Aorta (tissue), 5 donors: ENCODE measurements at places on chromosomes 1 and 21.
A peak's percentile ranks its signal among the peaks of the same experiment; 100 is the strongest.

GRCh38 chr1:206654828-206655227 lies 19.5 kb downstream of the DYRK3 start:
- DNase-seq = no peak

DNA sequence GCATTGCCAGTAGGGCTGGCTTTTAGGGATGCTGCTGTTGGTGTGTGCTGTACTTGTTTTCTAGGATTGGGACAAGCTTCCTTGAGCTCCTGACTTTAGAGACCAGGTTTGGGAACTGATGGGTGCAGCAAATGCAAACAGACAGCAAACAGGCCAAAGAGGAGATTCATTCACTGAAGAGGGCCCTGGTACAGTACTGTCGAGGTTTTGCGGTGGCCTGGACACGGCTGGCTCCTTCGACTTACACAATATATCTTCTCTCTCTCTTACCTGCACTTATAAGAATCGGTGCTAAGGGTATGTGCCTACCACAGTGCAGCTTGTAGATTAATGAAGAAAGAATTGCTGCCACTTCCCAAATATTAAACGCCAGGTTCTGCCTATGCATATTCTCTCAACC lies 44.6 kb downstream of the ATP1A1 start:
- DNase-seq = no peak

DNA sequence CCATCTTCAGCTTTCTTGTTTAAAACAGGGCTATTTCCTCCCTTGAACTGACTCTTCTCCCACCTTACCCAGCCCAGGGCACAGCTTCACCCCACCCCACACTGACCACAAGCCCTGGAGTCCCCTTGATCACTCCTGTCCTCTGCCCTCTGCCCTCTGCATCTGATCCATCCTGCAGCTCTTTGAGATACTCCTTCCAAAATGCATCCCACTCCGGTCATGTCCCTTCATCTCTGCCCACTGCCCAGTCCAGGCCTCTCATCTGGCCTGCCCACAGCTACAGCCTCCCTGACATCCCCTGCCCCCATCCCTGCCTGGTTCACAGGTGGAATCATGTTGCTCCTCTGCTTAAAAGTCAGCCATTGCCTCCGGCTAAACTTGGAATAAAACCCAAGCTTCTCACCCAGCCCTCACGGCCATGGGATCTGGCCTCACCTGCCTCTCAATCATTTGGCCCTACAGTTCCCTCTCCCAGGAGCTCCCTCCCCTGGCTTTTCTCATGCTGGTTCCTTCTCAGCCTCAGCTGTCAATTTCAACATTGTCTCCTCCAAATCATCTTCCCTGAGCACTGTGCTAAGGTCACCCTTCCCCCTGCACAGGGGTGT lies 202.0 kb downstream of the MATN1 start:
- peak; percentile 50 for DNase-seq

- DNase-seq = no peak
Observed at GRCh38 chr1:119209596-119210295, 69.3 kb upstream of the WARS2 start.

GRCh38 chr1:31701091-31701736 lies 2.6 kb downstream of the COL16A1 start:
- peak; percentile 94 for DNase-seq

GRCh38 chr1:3811595-3811911 lies 15.3 kb upstream of the LRRC47 start:
- no peak for DNase-seq

DNA sequence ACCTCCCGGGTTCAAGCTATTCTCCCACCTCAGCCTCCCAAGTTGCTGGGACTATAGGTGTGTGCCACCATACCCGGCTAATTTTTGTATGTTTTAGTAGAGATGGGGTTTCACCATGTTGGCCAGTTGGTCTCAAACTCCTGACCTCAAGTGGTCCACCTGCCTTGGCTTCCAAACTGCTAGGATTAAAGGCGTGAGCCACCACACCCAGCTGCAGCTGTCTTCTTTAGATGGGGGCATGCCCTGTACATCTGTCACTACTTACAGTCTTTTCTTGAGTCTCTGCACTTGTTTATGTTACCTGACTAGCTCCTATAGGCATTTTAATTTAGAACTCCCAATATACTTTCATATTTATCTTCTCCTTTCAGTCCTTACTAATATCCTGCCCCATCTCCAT lies 64.2 kb downstream of the SELENOF start:
- DNase-seq = no peak

DNA sequence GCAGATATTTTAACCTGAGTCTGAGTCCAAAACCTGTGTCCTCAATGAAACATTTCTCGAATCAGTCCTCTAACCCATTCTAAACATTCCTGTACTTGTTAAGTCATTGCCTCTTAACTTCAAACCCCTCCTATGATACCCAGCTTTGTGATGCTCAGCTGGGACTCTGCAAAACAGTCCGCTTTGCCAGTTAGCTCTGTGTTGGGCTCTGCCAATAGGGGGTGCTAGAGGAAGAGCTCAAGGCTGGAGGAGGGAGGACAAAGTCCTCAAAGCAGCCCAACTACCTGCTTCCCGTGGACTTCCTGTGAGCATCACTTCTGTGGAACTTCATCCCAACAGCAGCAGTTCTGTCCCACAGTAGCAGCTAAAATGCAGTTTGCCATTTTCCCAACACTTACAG lies 38.1 kb upstream of the SYT14 start:
- no peak for DNase-seq

GRCh38 chr1:164771619-164772361 lies 212.8 kb downstream of the PBX1 start:
- DNase-seq = peak; percentile 56

- no peak for DNase-seq
Observed at GRCh38 chr1:65395887-65396612, 24.4 kb upstream of the LEPR start.
